ENCODE measurements at places on chromosomes 2 and 18.

- no peak for DNase-seq
Observed at GRCh38 chr2:201831469-201831868, 25.1 kb downstream of the CDK15 start.

GRCh38 chr2:32678825-32679224, 51.0 kb downstream of the TTC27 start:
- no peak for DNase-seq

- DNase-seq: no peak
Observed at GRCh38 chr2:199055336-199055735, 402.4 kb downstream of the SATB2 start.

DNA sequence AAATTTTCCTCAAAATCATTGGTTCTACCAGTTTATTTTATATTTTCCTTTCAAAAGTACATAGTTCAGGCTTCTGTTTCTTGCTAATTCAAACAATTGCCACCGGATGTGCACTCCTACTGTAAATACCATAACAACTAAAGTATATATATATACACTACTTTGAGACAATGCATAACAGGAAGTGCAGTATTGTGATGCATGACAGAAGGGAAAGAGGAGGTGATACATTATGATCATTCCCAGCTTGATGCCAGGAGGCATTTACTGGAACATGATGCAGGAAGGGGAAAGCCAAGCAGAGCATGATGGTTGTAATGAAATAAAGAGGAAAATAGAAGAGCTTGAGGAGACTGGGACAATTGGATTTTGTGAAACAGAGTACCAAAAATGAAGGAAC, 215.2 kb upstream of the NT5C1B start:
- no peak for DNase-seq

DNA sequence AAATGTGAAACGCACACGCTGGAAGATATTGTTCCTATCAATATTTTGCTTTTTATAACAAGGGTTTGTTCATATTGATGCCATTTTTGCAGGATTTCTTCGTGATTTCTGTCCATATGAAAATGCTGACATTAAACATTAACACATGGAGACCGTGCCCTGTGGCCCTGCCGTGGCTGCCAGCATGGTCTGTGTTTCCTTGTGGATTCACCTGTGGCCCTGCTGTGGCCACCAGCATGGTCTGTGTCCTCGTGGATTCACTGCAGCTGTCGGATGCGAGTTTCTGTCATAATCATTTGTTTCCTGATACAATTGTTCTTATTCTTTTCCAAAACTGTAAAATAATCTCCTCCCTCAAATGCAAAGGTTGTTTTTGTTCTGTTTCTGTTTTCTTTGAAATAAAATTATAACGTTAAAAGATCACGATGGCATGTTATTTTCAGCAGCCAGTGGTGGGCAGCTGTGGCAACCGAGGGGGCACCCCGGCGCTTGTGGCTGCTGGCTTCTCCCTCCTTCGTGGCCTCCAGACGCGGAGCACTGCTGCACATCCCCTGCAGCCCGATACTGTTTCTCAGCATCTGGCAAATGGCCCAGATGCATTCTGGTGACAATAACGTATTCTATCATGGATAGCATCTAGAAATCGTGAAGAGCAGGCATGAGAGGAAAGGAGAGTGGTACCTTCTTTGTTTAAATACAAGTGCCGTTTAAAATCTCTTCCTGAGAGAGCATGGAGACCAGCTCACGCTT, 143.5 kb downstream of the PTGR3 start:
- peak; percentile 44 for DNase-seq

- DNase-seq: no peak
Observed at GRCh38 chr18:58900015-58900649, 35.5 kb downstream of the ZNF532 start.

DNA sequence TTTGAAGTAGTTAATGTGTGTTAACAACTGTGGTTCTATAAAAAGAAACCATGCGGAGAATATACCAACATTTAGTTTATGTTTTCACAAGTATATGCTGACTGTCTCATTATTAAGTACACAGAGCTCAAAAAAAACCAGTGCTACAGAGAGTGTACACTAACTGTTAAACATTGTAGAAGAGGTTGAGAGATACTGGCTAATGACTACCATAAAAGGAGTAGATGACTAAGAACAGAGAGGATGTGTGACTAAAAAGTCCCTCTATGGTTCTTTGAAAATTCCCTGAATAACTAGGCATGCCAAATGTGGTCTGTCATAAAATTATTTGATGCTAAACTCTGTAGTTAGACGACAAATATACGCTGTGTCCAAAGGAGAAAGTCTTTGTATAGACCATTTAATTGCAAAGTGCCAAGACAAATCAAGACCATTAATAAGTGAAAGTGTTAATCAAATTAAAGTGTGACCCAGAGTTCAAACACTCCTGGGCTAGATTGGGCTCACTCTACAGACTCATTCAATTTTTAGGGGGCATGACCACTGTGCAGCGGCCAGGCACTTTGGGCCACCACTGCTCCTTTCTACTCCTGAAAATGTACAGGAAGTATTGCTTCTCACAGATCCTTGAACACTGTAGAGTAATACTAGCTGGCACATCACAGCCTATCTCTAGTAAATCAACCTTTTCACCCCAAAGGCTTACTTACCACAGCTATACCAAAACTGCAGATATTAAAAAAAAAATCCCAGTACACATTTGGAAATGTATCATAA, 45.1 kb upstream of the SERTAD2 start:
- no peak for DNase-seq

GRCh38 chr2:53768242-53768542, 588 bp downstream of the CHAC2 start:
- DNase-seq: peak; percentile 17

- DNase-seq: peak; percentile 52
Observed at GRCh38 chr2:157497638-157498314, 53.9 kb upstream of the CYTIP start.
